Hematopoietic multipotent progenitor cell treated with erythropoietin and hydrocortisone succinate and interleukin-3 and kit ligand, for 15 days (in vitro differentiated cells): ENCODE measurements at places on chromosomes 5 and 9.

- DNase-seq: no peak
Measured at GRCh38 chr5:173633304-173633703, 16.9 kb upstream of the BOD1 start.

GRCh38 chr9:95722141-95722540 lies 153.3 kb upstream of the ERCC6L2 start:
- DNase-seq: no peak

DNA sequence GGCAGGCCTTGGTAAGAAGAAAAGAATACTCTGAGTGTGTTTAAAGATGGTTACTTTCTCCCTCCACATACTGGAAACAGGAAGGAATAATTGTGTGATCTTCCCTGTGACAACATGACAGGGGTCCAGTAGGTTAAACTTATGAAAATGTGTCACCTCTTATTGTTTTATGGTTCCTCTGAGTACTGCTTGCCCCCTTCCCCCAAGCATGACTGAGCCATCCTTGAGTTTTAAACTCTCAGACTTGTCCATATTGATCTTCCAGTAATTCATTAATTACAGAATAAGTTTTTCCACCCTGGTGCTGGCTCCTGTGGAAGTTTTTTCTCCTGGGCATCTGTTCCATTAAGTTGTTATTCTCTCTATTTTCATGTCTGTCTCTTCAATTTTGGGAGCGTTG lies 95.8 kb downstream of the CNTLN start:
- DNase-seq: no peak

- DNase-seq: no peak
Measured at GRCh38 chr5:51039424-51040329, 343.6 kb upstream of the ISL1 start.

DNA sequence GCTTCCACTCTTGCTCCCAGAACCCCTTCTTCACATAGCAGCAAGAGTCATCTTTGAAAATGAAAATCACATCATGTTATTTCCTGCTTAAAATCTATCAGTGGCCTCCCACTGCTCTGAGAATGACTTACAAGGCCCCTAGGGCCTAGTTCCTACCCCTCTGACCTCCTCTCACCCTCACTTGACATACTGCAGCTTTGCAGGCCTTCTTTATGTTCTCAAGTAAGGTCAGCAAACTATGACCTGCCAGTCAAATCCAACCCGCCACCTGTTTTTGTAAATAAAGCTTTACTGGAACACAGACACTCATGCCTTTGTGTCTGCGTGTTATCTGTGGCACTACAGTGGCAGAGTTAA lies 185.7 kb downstream of the NR3C1 start:
- no peak for DNase-seq

DNA sequence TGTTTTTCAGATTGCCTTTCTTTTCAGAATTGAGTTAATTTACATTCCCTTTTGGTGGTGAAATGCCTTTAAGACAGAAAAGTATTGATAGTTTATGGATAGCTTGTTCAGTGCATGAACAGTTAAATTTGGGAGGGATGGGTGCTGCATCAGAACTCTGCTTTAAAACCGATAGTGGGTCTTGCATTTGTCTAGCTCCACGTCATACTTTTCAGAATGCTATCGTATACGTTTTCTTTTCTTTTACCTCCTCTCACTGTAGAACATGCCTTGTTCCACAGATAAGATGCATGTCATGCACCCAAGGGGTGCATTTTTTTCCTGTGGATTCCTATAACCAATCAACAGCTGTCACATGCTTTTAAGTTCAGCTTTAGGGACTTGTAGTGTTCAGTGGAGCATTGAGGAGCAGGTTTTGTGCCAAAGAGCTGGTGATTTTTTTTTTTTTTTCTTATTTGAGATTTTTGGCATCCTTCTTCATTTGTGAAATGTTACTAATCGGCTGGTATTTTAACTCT lies 2.3 kb downstream of the SLC44A1 start:
- no peak for DNase-seq

- DNase-seq: no peak
Measured at GRCh38 chr5:59746241-59746765, 147.2 kb downstream of the PDE4D start.
